ENCODE measurements at places on chromosomes 12 and 14.

- no peak for DNase-seq
These were observed 122.1 kb upstream of the NRXN3 start for GRCh38 chr14:78048120-78048519.

DNA sequence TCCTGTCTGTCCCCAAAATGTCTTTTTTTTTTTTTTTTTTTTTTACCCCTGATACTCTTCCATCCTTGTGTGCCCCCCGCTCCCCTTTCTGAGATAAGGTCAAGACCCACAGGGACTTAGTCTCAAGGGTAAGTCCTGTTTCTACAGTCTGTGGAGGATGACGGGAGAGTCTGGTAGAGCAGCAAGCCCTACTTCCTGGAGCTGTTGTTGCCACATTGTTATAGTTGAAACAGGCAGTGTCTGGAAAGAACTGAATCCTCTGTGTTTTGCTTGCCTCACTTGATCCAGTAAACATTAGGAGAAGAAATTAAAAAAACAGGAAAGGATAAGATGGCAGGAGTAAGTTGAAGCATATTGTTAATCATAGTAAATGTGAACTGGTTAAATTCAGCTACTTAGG, 45.5 kb downstream of the ZNF664 start:
- DNase-seq = no peak

DNA sequence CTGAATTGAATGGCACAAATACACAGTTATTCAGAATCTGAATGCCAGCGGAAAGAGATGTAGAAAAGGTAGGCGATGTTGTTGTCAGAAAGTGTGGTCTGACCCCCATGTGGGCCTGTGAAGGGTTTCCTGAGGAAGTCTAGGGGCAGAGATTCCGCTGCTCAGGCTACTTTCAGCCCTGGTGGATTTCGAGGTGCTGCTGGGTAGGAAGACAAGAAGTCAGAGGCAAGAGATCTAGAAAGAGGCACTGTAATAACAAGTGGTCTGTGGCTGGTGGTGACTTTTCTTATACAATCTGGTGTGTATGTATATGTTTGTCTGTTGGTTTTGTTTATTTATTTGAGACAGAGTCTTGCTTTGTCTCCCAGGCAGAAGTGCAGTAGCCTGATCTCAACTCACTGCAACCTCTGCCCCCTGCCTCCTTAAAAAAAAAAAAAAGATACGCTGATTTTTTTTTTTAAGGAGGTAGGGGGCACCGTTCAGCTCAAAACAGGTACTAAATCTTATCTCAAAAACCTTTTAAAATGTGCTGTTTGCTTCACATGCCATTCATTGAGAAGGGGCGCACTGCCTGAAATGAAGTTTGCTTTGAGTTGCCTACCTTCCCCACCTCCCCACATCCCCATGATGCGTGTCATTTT, 27.1 kb upstream of the MANSC4 start:
- DNase-seq = no peak

GRCh38 chr14:38948576-38948975, 154.5 kb downstream of the SEC23A start:
- no peak for DNase-seq

GRCh38 chr12:22206111-22206728, 128.3 kb downstream of the ST8SIA1 start:
- no peak for DNase-seq

DNA sequence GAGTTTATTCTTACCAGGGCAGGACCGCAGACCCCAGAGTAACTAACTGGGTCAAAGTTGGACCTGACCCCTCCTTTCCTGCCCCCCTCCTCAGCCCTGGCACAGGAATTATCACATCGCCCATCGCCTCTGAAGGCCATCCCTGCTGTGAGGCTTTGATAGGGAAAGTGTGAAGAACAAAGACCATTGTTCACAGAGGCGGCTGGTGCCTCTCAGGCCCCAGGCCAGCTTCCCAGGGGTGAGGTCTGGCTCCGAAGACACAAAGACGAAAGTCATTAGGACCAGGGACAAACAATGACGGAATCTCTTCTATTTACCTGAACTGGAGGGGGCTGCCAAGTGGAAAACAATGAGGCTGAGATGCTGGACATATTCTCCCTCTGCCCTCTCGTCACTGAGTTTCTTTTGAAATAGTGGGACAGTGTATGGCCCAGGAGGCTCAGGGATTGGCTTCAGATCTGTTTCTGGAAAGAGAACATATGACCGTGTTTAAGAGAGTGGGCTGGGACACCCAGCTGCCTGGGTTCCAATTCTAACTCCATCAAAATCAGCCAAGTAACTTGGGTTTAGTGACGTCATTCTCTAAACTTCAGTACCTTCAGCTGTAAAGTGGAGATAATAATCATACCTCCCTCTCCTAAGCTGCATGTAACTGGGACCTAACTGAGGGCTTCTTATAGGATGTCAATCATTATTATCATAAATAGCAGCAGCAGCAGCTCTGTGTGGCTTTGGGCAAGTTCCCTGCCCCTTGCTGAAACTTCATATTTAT, 769.4 kb downstream of the MED13L start:
- no peak for DNase-seq

DNA sequence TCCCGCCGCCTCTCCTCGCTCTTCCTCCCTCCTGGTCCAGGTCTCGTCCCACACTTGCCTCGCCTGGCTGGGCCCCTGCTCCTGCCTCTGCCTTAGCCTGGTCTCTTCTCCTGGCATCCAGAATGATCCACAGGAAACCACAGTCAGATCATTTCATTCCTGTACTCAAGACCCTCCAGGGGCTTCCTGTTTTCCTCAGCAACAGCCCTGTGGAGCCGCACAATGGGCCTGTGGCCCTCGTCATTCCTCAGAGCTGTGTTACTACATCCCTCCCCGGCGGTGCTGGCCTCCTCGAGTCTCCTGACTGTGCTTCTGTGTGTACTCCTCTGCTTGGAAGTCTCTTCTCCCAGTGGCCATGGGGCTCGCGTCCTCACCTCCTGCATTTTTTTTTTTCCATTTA, 20.1 kb downstream of the ATP6V0A2 start:
- DNase-seq = no peak

- DNase-seq = no peak
These were observed 96.1 kb downstream of the KSR2 start for GRCh38 chr12:117872546-117873169.

- no peak for DNase-seq
These were observed 31.8 kb upstream of the PARP11 start for GRCh38 chr12:3904999-3905398.

DNA sequence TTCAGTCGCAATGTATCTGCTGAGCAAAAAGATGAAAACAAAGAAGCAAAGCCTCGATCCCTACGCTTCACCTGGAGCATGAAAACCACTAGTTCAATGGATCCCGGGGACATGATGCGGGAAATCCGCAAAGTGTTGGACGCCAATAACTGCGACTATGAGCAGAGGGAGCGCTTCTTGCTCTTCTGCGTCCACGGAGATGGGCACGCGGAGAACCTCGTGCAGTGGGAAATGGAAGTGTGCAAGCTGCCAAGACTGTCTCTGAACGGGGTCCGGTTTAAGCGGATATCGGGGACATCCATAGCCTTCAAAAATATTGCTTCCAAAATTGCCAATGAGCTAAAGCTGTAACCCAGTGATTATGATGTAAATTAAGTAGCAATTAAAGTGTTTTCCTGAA, 19.8 kb downstream of the CKB start:
- DNase-seq = no peak

DNA sequence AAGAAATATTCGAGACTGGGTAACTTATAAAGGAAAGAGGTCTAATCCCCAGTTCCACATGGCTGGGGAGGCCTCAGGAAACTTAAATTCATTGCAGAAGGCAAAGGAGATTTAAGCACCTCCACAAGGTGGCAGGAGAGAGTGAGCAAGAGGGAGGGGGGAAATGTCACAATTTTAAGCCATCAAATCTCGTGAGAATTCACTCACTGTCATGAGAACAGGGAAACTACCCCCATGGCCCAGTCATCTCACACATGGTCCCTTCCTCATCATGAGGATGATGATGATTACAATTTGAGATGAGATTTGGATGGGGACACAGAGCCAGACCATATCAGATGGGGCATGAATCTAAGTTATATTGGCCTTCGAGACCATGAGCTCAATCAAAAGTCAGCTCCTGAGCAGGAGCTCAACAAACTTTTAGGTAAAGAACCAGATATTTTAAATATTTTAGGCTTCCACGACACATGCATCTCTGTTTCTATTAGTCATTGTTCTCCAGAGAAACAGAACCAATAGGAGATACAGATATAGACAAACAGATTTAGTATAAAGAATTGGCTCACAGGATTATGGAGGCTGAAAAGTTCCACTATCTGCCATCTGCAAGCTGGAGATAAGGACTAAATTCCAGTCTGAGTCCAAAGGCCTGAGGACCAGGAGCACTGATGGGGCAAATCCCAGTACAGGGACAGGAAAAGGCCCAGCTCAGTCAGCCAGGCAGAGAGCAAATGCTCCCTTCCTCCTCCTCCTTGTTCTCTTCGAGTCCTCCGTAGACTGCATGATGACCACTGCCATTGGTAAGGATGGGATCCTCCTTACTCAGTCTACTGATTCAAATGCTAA, 24.9 kb downstream of the DGLUCY start:
- no peak for DNase-seq

GRCh38 chr14:64760146-64760755, 56.0 kb downstream of the PLEKHG3 start:
- no peak for DNase-seq

All from NCI-H1105 treated with DMSO at 0.1 percent for 48 hours (cell line).